ENCODE measurements at places on chromosomes 2 and 18.

GRCh38 chr2:206193671-206194357 is 34.1 kb downstream of the EEF1B2 start:
- DNase-seq: no peak

GRCh38 chr2:105932582-105932981 is 187.9 kb downstream of the NCK2 start:
- no peak for DNase-seq

DNA sequence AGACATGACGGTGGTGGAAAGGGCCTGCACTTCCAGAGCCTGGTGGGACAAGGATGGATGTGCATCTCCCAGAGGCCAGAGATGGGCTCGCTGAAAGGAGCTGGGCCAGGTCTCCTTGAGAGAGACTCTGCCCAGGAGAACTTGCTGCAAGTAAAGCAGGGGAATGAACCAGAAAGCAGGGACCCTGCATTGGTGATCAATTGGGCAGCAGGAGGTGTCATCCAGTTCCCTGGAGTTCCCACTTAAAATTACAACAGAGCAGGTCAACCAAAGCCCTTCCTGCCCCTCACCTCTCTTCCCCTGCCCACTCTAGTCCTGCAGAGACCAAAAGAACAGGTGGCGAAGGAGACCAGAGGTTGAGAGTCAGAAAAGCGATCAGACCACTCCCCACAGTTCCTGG is 69.7 kb upstream of the CAB39 start:
- DNase-seq: no peak

- DNase-seq: no peak
These were observed 54.7 kb upstream of the FZD7 start for GRCh38 chr2:201978986-201979385.

- no peak for DNase-seq
These were observed 13.1 kb downstream of the ZAP70 start for GRCh38 chr2:97726261-97727064.

GRCh38 chr2:106572541-106573450 is 85.6 kb downstream of the CD8B2 start:
- no peak for DNase-seq

GRCh38 chr18:5207471-5208150 is 10.6 kb upstream of the AKAIN1 start:
- DNase-seq: no peak

DNA sequence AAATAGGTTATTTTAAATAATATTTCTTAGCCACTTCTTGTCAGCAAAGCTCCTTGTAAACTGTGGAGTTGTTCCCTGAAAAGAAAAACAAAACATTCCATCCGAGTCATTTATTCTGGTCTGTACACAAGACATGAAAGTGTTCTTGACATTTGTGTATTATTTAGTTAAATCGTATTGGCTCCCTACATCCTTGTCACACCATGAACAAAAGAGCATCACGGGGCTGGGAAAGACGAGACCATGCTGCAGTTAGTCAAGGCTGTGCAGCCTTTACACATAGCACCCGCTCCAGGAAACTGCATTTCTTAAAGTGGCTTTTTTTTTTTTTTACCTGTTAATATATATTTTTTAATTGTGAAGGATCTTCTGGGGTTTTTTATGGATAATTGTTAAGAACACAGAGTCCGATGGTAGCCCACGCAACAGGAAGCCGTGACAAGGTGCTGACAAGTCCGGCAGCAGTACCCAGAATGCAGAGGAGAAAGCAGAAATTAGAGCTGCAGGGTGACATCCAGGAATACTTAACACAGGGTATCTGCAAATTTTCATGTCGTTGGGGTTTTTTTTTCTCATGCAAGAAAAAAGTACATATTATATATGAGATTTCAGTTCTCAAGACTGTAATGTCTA is 588.4 kb downstream of the ARHGAP15 start:
- DNase-seq: no peak

- no peak for DNase-seq
These were observed 106.8 kb upstream of the SIX3 start for GRCh38 chr2:44834656-44835055.

DNA sequence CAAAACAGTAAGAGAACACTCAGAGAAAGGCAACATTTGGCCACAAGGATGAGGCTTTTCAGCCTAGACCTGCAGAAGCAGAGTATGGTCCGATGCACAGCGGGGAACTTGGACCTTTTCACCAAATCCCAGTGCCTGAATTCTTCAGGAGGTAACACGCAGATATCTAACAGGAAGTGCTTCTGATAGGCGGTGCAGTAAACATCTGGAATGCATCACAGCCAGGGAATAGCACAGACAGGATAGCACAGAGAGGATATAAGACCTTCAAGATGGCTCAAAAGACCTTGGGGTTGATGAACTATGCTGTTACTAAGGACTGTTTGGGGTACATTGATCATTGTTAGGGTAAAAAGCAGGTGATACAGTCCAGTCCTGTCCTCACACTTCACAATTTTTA is 1.7 kb downstream of the TMEM127 start:
- DNase-seq: no peak

GRCh38 chr2:190578158-190579057 is 43.9 kb upstream of the NEMP2 start:
- DNase-seq: no peak

GRCh38 chr2:223000872-223001796 is 50.9 kb upstream of the KCNE4 start:
- no peak for DNase-seq

- DNase-seq: no peak
These were observed 17.4 kb downstream of the STK25 start for GRCh38 chr2:241490825-241491506.

DNA sequence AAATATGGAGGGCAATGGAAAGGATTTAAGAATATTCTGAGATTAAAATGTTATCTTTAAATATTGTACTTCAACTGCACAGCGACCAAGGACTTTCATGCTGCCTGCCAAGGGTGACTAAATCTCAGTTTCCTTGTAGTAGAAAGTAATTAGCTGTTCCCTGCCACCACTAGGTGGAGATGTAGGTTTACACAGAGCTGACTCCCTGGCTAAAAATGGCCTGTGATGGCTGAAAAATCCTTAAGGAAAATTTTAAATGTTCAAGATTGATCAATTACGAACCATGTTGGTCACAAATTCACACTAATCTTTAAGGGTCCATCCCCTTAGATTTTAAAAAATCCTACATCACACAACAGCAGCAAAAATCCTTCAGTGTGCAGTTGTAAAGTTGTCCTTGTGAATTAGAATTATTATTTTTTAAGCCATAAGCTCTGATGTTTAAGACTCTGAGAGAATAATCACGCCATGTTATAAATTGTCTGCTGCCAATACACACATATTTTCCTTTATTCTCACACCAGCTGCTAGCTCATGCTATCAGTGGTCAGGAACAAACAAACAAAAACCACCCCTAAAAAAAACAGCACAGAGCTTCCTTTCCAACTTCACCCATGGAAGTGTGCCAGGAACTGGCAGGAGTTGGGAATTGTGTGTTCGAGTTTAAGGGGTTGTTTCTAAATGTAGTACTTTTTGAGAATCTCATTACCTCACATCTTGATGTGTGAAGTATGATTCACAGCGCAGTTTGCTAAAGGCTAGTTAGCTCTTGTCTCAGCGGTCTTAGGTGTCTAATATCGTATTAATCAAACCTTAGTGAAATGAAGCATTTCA is 399.8 kb downstream of the TMEM182 start:
- no peak for DNase-seq

DNA sequence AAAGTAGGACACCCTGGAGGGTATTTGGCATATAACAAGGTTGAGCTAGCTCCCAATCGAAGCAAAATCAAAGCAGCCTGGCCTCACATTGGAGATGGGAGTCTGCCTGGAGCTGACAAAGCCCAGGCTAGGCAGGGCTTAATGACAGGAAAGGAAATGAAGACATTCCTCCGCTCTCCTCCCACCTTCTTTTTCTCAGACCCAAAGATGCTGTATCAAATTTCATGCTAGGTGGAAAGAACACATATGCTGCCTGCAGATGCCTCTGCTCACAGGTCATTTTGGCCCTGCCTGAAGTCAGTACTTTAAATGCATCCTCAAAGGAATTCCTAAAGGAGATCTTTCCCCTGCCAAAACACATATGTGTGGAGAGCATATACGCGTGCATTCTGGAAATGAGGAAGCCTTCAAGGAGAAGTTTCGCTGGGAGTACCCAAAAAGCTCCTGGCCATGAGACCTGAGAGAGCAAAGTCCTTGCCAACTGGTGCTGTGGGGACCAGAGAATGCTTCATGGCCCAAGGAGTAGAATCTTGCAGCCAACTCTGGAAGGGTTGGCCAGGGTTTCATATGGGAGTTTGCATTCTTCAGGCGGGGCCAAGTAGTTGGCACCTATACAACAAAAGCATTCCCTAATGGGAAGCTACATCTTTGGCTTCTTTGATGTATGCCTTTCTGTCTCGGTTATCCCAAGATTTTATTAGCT is 88.0 kb downstream of the AQP4 start:
- no peak for DNase-seq

- DNase-seq: no peak
These were observed 61.1 kb downstream of the SMCHD1 start for GRCh38 chr18:2716394-2717326.

DNA sequence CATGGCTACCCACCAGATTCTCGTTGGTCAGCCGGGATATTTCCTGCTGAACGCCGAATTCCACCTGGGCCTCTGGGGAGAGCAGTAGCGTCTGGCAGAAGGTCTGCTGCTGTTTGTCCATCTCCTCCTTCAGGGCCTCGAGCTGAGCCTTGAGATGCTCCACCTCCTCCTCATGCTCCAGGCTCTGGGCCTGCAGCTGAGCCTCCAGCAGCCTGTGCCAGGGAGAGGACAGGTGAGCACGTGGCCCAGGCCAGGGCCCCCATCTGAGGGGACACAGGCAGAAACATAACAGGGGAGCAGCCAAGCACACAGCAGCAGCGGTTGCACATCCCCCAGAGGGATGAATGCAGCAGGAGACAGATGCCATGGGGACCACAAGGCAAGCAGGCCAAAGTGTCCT is 40.1 kb upstream of the ACAA2 start:
- DNase-seq: no peak
